ENCODE measurements at places on chromosomes 2 and 18. TPM values are rescaled to one million over a fixed set of nuclear protein-coding genes. Genes with fewer than 3 reads are reported as not detected.

- no peak for DNase-seq
These were observed 21.7 kb downstream of the REV1 start for GRCh38 chr2:99468155-99468554.

- DNase-seq: no peak
These were observed 298.3 kb downstream of the ICOS start for GRCh38 chr2:204234879-204235278.

DNA sequence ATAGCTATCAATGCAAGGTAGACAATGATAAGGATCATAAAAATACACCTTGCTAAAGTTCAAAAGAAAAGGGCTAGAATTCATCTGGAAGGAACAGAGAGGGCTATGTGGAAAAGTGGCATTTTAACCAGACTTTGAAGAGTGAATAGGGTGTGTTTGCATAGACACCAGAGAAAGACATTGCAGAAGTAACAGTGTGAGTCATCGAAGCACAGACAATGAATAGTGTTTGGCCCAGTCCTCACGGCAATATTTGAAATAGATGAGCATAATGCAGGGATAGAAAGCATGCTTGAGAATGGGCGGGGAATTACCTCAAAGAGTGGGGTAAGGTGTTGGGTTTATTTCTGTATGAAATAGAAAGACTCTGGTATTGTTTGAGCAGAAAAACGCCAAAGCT lies 24.2 kb downstream of the MYT1L start:
- no peak for DNase-seq

GRCh38 chr18:13262839-13263691 lies 44.5 kb downstream of the LDLRAD4 start:
- DNase-seq: no peak

DNA sequence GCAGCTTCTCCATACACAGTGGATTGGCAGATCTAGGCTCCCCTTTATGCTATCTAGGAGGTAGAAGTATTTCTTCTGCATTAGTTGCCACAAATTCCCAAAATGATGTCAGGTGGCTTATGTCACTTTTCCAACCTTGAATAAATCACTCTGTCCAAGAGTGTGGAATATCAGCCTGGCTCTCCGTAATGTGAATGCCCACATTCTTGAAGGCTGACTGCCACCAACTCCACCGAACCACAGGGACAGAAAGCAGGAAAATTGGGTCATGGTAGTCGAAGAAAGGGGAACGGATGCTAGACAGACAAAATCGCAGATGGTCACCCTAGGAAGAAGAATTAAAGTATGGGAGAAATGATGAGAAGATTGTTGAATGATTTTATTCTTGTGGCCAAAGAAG lies 624.9 kb upstream of the CDH2 start:
- no peak for DNase-seq

GRCh38 chr18:3279201-3280185 lies 17.6 kb downstream of the MYL12B start:
- DNase-seq: no peak

DNA sequence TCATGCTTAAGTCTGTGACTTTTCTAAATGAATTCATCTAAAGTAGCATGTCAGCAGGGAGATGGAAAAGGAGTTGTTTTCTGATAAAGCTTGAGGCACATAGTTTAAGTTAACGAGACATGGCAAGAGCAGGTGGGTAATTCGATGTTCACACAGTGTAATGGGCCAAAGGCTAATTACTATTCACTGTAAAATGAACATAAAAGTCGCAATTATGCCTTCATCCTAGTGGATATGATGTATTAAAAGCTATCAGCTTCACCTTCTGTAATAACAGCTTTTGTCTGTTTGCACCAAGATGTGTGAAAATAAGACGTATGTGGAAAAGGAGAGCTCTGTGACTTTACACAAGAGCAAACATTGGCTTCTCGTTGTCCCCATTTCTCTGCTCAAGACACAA lies 94.2 kb upstream of the CDH20 start:
- DNase-seq: no peak

DNA sequence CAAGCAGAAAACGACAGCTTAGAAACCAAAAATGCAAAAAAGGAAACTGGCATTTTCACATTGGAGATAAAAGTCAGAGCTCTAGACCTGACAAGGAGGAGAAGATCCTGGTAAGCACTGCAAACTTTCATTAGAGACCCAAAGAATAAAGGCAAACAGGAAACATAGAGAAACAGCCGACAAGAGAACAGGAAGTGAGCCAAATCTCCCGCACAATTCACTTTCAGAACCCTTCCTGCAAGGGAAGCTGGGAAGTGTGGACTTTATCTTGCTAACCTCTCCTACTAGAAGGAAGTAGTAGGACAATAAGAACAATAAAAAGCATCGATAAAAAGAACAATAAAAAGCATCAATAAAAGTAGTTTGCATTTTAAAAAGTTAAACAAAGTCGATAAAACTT lies 417.8 kb upstream of the SPHKAP start:
- no peak for DNase-seq

Gene UPP2
- total RNA-seq: not detected

Gene NCKAP5
- total RNA-seq: 6.6 TPM
